LHCN-M2 (cell line): ENCODE measurements at places on chromosomes 12 and 14. TPM values are rescaled to one million over a fixed set of nuclear protein-coding genes. Genes with fewer than 3 reads are reported as not detected.

GRCh38 chr14:30291216-30291615 lies 267.7 kb upstream of the G2E3 start:
- peak; percentile 76 for DNase-seq

DNA sequence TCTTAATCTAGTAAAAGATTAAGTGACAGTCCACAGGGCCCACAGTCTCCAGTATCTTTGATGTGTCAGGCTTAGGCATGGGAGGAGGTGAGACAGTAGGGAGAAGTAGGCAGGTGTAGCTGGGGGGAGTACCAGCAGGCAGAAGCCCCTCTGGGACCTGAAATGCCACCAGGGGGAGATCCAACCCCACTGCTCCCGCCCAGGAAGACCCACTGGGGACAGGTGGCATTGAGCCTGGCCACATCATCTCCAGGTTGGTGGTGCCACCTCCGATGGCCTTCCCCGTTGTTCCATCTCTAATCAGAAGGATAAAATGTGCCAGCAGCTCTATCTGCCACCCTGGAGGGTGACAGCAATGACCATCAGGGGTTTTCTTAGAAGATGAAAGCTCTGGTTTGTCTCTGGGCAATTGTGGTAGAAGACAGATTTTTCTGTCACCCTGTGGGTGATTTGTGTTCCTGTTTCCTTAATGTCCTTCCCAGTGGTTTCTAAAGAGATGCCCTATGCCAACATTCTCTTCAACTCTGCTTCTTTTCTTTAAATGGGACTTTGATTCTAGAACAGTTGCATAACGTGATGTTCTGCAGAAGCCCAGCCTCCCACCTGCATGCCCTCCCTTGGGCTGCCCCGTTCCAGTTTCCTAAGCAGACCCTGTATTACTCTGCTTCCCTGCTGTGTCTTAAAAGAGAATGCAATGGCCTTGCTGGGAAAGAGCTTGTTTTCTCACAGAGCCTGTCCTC lies 12.3 kb upstream of the SERPINA12 start:
- DNase-seq = no peak

GRCh38 chr12:29545102-29545467 lies 47.6 kb upstream of the OVCH1 start:
- no peak for DNase-seq

DNA sequence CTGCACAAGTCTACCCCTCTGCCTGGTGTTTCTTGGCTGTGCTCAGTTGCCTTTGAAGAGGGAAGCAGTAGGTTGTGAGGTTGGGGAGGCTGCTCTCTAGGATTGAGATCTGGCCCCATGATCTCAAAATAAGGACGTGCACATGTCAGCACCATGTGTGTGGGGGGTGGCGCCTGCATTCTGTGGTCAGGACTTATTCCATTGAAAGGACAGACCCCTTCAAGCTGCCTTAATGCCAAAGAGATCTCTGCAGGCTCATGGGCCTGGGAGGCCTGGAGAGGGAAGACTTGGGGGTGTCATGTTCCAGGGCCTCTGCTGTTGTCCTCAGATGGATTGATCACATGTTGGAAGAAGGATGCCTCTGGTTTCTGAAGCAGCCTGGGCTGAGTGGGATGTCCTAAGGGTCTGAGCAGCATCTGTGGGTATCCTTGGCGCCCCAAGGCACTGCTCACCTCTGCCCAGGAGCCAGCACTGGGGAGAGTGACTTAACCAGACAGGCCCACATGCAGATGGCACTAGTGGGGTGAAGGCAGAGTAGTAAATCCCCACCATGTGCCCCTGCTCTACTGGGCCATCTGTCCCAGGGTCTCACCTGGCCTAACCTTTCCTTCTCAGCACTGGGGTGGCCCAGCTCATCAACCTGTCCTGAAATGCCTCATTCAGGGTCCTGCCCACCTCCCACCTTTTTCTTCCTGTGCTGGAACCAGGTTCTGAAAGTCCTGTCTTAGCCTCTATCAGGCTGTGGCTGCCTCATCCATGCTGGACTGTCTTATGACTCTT lies 118.9 kb downstream of the ADGRD1 start:
- DNase-seq = no peak

- DNase-seq = no peak
Measured at GRCh38 chr12:50243507-50243906, 39.8 kb downstream of the LIMA1 start.

The FAM181A gene
- not detected in 2 replicates for total RNA-seq

- DNase-seq = no peak
Measured at GRCh38 chr12:41509271-41510055, 321.3 kb downstream of the PDZRN4 start.
